HL-60 (cell line): ENCODE measurements at places on chromosomes 7 and 10.

GRCh38 chr7:51280156-51280555, 36.5 kb downstream of the COBL start:
- DNase-seq: no peak

GRCh38 chr7:148146346-148146745, 444.2 kb upstream of the C7orf33 start:
- DNase-seq: no peak

DNA sequence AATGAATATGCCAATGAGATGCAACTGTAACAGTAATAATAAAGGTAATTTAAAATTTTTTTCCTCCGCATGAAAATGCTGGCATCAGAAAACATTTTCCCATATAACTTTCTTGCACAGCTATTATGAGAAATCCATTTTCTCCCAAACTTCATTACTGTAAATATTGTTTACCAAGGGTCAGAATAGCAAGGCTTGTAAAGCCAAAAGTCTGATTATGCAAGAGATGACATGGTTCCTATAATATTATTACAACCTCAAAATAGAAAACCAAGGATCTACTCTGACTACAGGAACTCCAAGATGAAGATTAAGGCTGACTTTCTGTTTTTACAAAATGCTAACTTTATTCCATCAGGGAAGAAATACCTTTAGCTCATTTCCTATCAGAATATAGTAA, 162.7 kb upstream of the CDK1 start:
- no peak for DNase-seq

DNA sequence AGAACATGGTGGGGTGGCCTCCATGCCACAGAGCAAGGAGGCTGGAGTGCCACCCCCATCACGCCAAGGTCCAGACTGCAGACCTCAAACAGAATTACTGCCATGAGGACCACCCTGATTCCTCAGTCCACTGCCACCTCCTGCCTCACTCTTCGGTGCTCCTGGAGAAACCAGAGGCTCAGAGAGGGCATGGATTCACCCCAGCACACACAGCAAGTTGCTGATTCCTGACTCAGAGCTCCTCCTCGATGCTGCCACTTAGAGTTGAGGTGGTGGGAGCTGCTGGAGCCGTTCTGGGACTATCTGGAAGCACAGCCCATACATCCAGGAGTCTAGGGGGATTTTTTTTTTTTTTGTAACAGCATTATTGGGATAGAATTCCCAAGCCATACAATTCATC, 22.0 kb upstream of the MYL10 start:
- DNase-seq: no peak

DNA sequence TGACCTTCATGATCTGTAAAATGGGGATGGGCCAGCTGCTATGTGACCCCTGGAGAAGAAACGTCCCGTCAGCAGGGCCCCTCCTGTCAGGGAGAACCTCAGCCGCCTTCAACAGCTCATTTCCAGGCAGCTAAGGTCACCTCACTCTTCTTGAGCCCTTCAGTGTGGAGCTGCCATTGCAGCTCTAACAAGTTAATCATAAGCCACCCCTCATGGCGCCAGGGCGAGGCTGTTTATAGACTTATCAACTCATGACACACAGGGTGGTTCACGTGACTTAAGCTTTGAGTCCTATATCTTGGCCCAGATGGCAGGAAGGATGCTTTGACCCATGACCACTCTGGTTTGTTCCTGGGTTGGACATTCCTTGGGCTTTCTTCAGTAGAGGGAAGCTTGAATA, 315.1 kb downstream of the TNS3 start:
- DNase-seq: no peak

DNA sequence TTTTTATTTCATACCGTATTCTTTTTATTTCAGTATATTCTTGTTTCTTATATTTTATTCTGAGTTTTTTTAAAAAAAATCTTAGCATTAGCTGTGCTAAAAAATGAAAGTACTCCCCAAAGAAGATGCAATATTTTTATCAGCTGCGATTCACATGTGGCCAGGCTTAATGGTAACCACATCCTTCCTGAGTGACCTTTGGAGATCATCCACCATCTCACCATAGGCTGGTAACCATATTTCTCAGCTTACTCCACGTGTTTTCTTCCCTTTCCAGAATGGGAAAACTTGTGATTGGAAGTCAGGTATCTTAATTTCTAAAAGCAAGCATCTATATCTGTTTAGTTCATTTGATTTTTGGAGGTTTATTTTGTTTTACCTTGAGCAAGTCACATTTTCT, 18.8 kb upstream of the LIPM start:
- DNase-seq: no peak

GRCh38 chr7:158097453-158098124, 490.0 kb downstream of the PTPRN2 start:
- no peak for DNase-seq

DNA sequence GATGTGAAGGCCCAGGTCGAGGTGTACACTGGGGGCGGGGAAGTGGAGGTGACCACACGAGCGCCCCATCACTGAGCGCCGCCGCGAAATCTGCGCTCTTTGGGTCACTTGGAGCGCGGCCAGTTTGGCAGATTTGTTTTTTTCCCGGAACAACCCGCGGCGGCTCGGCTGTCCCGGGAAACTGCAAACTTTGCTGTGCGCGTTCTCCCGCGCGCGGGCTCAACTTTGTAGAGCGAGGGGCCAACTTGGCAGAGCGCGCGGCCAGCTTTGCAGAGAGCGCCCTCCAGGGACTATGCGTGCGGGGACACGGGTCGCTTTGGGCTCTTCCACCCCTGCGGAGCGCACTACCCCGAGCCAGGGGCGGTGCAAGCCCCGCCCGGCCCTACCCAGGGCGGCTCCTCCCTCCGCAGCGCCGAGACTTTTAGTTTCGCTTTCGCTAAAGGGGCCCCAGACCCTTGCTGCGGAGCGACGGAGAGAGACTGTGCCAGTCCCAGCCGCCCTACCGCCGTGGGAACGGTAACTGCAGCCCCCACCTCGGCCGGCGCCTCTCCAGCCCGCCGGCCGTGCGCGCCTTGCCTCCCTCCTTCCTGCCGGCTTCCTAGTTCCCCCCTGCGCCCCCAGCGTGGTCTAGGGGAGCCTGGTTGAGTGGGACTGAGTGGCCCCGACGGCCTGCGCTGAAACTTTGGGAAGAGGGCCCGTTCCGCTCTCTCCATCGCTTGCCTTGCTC, at the start of gene CASP7:
Gene CASP7, plus strand, starts transcription at position 450 of the 727 bp plus-strand sequence. CDS start 17,582 bp downstream, outside the sequence.
- peak; percentile 56 for DNase-seq

GRCh38 chr7:137771679-137772078, 75.1 kb downstream of the DGKI start:
- no peak for DNase-seq

DNA sequence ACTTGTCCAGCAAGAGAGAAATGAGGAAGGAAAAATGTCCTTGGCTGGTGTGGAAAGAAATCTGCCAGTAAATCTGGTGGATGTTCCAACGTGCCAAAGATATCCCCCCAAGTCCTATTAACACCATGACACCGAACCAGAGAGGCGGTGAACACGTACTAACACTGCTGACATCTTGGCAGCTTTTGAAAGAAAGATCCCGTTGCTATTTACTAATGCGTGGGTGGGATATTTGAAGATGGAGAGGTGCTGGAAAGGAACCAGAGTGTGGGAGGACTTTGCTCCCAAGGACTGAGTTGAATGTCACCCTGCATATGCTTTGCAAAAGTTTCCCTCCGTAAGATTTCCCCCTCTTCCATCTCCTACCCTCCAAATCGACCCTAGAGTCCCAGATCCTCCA, 7.9 kb downstream of the CCDC3 start:
- DNase-seq: no peak

DNA sequence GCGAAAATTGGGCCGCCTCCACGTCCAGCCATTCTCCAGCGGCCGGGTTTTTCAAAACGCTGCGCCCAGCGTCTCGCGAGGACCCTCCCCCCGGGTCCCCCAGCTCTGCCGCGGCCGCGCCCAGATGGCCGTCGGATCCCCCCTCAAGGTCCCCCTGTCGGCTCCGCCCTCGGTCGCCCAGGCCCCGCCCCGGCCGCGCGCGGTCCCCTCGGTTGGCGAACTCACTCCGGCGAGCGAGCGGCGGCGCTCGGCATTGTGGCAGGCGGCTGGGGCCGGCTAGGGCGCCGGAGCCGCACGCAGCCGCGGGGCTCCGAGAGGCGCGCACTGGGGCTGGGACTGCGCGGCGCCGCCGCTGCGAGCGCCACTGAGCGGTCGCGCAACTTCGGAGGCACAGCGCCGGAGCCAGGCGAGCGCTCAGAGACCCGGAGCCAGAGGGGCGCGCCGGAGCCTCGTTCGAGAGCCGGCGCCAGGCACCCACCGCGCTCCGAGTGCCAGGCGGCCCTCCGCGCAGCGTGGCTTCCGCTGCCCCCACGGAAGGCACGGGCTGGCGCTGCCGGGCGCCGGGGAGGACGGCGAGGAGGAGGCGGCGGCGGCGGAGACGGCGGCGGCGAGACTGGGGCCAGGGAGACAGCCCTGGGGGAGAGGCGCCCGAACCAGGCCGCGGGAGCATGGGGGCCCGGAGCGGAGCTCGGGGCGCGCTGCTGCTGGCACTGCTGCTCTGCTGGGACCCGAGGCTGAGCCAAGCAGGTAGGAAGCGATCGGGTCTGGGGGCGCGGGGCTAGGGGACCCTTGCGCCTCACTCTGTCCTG, at the start of gene UNC5B:
Gene UNC5B, plus strand, starts transcription at position 253 of the 809 bp plus-strand sequence. Its CDS starts 416 bp downstream, at position 669.
- peak; percentile 85 for DNase-seq

GRCh38 chr7:116393654-116394053, 105.9 kb upstream of the CAV2 start:
- DNase-seq: no peak

DNA sequence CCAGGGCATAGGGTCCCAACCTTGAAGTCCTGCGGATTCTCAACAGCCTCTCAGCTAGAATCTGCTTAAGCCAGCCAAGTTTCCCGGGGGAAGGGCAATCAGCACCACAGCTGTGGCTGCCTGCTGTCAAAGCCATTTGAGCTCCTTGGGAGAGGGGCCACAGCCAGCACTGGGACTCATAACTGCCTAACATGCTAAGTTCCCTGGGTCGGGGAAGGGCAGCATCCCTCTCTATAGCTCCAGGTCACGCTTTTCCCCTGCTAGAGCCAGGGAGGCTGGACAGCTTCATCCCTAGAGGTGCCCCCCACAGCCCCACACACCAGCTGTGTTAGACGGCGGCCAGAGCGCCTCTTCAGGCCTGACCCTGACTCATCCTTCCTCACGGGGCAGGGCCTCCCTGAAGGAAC, 49.6 kb upstream of the PDE1C start:
- no peak for DNase-seq

GRCh38 chr7:116528008-116528789, 3.4 kb downstream of the CAV1 start:
- DNase-seq: no peak

DNA sequence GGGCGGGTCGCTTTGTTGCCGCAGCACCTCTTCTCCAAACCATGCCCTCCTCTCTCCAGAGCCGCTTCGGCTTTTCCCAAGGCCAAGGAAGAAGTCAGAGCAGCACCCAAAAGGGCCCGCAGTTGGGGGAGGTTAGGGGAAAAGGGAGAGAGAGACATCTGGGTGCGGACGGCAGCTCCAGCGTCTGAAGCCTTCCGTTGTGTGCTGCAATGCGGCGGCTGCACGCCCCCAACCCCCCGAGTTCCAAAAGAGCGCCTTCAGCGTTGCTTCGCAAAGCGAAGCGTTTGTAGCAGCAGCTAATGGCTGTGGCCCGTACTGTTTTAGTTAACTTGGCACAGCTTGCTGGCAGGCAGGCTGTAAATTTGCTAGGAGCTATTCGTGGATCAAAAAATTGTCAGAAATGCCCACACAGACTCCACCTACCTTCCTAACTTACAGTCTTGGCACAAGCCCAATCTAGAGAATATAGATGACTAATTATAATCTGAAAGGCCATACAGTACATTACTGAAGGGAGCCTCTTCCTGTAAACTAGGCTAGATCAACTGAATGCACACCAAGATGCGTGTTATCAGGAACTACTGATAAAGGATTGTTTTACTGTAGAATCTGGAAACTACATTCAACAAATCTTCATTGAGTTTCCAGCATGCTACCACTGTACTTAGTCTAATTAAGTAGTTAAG, 1.1 kb upstream of the KBTBD2 start:
- no peak for DNase-seq

DNA sequence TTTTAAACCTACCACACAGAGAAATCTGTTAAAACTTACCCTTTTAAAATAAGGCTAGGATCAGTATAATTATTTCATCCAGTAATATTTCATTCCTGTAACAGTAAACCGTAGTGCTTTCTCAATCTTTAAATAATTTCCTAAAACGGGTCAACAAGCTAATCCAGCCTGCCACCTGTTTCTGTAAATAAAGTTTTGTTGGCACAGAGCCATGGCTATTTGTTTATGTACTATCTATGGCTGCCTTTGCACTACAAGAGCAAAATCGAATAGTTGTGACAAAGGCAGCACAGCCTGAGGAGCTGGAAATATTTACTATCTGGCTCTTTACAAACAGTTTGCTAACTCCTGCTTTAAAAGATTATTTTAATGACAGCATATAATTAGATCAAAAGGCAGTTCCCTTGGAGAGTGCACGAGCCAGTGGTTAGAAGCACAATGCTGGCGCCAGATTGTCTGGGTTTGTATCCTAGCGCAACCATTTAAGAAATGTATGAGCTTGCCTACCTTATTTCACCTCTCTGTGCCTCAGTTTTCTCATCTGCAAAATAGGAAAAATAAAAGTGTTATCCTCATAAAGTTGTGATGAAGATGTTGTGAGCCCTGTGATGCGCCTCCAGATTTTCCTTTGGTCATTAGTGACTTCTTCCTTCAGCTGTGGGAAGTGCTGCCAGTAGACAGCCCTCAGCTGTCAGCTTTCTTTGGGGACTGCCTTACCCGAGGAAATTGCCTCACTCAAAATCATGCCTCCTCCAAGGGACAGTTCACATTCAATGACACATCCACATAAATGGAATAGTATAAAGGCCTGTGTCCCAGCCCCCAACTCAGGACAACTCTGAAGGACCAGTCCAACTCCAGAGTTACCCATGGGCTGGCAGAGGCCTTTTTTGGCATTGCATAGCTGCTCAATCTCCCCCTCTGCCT, 11.8 kb upstream of the MIOS start:
- DNase-seq: no peak

- DNase-seq: no peak
These were observed 98.8 kb upstream of the COL1A2 start for GRCh38 chr7:94295850-94296249.

DNA sequence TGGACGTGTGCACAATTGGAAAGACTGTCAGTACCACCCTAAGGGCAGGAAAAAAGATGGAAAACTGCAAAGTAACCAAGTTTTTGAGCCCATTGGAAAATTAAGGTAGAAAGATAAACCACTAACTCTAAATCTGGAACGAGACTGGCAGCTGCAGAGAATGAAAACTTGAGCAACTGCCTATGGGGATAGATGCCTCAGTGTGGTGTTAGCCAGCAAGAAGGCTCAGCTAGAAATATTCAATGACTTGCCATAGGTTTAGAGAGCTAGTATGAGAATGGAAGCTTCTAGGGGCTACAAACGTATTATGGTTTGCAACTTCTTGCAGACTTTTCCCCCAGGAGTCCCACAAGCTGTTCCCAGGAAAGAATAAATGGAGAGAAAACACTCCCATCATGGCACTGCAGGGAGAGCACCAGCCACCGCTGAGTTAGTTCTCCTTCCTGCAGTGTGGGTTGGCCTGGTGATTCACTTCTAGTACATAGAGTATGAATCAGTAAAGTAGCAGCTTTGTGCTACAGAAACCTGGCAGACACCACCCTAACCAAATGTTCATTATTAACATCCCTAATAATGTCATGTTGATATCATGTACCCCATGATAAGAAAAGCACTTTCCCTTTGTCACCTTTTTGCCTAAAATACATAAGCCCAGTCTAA, 372.4 kb upstream of the VWC2 start:
- no peak for DNase-seq
